ENCODE measurements at places on chromosomes 7 and 10.

GRCh38 chr7:111527545-111527944 lies 34.7 kb downstream of the IMMP2L start:
- DNase-seq = no peak

GRCh38 chr10:61899069-61899531 lies 2.4 kb upstream of the ARID5B start:
- DNase-seq = no peak

- DNase-seq = peak; percentile 15
Observed at GRCh38 chr7:92836489-92836999, at the start of gene CDK6. Gene CDK6 (minus strand): TSS chr7:92836573. CDS start chr7:92833323, 3,250 bp downstream.

DNA sequence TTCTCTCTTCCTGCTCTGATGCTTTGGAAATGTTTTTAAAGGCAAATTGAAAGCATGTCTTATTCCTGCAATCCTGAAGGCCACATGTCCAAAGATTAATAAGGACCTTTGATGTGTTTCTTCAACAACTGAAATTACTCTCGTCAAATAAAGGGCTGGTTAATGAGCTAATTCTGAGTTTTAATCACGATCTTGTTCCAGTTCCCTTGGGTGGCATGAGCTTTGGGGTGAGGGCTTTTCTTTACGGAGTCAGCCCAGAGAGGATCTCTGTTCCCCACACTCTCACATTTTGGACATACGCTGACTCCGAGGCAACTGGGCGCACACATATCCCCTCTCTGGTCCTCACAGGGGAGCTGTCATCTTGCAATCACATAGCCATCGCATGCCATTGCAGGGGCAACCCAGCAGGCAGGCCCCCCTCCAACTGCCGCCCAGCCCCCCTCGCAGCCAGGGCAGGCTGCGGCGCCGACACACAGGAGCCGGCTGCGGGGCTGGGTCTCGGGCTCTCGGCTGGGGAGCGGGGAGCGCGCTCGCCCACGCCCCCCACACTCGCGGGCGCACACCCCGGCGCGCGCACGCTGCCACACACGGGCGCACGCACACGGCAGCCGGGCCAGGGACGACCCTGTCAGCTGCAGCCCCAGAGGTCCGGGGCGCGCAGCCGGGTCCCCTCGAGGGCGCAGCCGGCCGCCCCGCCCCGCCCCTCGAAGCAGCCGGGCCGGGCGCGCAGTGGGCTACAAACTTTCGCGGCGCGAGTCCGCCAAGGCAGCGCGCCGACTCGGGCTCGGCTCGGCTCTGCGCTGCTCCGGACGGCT lies at the start of gene GDF10:
Gene GDF10, plus strand, starts transcription at position 587 of the 818 bp plus-strand sequence. CDS start 455 bp downstream, outside the sequence.
- no peak for DNase-seq

DNA sequence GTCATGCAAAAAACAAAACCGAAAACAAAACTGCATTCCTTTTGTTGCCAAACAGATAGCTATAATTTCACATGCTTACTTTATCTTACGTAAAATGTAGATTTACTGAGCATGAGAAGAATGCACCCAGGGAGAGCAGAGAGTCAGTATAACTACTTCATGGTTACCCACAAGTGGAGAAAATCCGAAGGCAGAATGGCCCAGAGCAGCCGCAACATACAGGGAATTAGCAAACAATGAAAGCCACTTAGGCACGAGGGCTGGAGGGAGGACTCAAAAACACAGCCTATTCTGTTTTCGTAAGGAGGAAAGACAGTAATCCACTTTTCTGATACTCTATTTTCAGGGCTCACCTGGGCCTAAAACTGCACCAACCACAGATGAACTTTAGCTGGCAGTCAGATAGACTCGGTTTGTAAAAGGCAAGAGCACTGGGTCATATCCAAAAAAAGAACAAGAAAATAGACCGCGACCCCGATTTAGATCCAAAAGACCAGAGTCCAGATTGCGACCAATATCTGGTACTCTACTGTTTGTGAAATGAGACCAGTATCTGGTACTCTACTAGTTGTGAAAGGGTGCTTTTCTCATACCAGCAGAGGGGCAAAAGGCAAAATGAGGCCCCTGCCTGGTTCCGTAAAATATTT lies 1.3 kb downstream of the ITPRIP start:
- DNase-seq = no peak

GRCh38 chr10:16907687-16908086 lies 90.5 kb upstream of the RSU1 start:
- DNase-seq = no peak
